Eye (tissue), 1 donor: ENCODE measurements at places on chromosomes 11 and 22.

DNA sequence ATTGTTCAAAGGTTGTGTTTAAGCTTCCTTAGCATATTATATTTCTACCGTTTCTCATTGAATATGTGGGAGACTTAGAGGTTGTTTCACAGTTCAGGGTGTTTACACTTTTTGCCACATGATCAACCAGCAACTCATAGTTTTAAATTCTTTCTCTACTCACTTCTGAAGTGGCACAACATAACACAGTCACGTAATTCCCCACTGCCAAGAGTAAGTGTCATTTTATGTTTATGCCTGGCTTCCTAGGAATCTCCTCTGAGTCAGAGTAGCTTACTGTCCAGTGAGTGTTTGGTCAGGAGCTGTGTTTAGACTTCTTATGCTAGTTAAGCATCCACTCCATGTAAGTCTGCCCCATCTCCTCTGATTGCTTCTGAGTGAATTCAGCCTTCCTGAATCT, 520.8 kb upstream of the KIRREL3 start:
- no peak for DNase-seq

DNA sequence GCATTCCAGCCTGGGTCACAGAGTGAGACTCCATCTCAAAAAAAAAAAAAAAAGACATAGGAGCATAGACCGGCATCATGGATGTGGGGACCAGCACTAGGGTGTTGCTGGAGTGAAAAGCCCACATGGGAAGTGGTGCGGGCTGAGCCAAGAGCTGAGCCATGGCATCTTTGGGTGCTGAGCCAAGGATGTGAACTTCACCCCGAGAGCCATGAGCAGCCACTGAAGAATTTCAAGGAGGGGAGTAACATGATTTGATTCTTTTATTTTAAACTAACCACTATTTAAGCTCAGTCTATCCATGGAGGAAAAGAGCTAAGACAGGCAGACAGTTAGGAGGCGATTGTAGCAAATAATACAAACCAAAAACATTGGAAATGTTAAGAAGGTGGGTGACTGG, 57.4 kb downstream of the AHNAK start:
- DNase-seq = no peak

DNA sequence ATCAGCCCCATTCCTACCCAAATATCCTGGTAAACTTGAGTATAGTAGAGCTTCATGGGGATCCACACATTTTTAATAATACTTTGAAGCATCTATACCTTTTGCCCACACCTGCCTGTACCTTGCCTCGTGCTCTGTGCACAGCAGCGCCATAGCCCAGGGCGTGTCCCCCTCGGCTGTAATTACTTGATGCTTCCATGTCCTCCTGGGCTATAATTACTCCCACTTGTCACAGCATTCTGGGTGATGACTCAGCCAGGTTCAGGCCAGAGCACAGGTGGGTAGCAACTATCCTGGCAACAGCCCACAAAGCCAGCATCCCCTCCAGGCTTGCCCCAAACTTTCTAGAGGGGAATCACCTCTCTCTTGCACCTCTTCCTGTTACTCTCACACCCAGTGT, 23.7 kb upstream of the SLC36A4 start:
- DNase-seq = no peak

DNA sequence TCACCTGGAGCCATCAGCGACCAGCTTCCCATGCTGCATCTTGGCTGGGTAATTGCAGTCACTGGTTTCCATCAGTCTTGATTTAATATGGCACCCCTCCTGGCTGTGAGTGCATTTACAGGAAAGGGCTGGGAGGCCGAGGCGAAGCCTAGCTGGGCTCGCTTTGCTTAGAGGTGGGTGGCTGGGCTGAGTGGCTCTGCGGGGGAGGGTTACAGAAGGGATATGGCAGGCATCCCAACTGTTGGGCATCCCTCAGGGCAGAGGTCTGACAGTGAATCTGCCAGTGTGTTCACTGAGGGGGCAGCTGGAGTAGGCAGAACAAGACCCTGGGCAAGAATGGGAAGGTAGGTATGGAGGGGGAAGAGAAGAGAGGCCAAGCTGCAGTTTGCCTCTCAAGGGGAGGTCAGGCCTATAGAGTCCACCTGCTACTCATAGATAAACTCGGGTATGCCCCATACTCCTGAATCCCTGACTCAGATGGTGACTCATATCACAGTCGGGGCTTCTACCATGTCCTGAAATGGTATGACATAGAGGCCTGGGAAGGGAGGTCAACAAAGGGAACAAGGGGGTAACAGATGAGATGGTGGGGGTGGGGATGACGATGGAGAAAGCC, 77.5 kb upstream of the PHOX2A start:
- no peak for DNase-seq

- peak; percentile 90 for DNase-seq
Observed at GRCh38 chr11:63738720-63739360, 29.7 kb downstream of the ZFTA start.

- DNase-seq = no peak
Observed at GRCh38 chr22:30860176-30861105, 108.1 kb downstream of the MORC2 start.
